T-helper 2 cell (primary cell): ENCODE measurements at places on chromosomes 13 and 19.

GRCh38 chr19:46605356-46605821, 4.3 kb downstream of the CALM3 start:
- no peak for DNase-seq

- DNase-seq = no peak
These were observed 92.4 kb upstream of the SIAH3 start for GRCh38 chr13:45943965-45944364.

GRCh38 chr13:25153736-25154135, 18.4 kb downstream of the AMER2 start:
- DNase-seq = no peak

GRCh38 chr19:28372576-28373247, 840.2 kb downstream of the UQCRFS1 start:
- no peak for DNase-seq

- DNase-seq = no peak
These were observed 618.4 kb upstream of the SLITRK5 start for GRCh38 chr13:87052731-87053130.

- no peak for DNase-seq
These were observed 24.4 kb upstream of the GPR12 start for GRCh38 chr13:26784704-26785639.

- no peak for DNase-seq
These were observed 418.9 kb upstream of the ARGLU1 start for GRCh38 chr13:106986687-106987426.

DNA sequence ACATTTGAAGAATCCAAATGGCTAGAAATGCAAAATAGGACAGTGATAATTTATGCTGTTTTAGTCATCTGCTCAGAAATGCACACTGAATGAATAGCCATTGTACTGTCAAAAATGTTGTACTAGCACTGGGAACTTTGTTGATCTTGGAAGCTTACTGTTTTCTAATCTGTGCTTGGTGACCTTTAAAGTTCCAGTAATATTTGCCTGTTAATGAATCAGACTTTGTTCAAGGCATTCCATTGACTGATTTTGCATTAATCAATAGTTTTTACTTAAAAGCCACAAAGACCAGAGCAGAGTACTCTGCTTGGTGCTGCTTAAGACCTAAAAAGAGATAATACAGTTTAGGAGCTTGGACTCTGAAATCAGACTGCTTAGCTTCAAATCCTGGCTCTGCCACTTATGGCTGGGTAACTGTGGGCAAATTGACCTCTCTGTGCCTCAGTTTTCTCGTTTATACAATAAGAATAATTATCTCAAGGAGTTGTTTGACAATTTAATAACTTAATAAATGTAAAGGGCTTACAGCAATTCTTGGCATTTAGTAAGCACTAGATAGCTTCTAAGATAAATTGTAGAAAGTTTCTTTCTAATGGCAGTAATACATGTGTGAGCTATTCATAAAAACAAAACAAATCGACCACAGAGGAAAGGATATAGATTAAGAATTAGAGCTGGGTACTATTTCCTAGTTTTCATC, 4.6 kb upstream of the SLAIN1 start:
- DNase-seq = no peak

GRCh38 chr19:8504919-8505318, 2.5 kb upstream of the PRAM1 start:
- DNase-seq = no peak

DNA sequence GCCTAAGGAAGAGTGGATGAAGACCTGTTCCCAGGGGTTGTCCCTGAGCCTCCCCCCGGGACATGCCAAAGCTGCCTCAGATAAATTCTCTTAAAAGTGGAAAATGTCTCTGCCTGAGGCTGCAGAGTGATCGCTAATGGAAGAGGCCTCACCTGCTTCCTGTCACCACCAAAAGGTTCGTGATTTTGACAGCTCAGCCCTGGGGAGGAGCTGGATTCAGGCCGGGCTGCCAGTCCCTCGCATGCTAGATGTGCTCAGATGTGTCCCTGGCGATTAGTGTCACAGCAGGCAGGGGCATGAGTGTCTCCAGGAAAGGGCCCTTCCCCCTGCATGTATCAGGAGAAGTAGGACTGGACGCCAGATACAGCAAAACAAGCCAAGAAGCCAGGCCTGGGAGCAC, 626.5 kb downstream of the UQCRFS1 start:
- no peak for DNase-seq

DNA sequence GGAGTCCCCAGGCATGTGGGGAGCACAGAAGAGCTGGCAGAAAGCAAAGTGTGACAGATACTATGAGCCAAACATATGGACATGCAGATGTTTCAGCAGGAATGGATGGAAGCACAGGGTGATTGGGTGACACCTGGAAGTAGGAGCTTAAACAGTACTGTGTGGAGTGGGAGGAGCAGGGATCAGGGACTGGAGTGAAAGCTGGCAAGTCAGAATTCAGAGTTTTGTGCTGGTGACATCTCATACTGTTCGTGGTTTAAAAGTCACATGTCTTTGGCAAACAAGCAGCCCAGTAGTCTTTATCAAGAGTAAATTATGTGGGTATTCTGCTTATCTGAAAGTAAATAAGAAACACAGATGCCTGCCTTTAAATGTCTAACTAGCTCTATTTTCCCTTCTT, 408.2 kb downstream of the COG6 start:
- no peak for DNase-seq

DNA sequence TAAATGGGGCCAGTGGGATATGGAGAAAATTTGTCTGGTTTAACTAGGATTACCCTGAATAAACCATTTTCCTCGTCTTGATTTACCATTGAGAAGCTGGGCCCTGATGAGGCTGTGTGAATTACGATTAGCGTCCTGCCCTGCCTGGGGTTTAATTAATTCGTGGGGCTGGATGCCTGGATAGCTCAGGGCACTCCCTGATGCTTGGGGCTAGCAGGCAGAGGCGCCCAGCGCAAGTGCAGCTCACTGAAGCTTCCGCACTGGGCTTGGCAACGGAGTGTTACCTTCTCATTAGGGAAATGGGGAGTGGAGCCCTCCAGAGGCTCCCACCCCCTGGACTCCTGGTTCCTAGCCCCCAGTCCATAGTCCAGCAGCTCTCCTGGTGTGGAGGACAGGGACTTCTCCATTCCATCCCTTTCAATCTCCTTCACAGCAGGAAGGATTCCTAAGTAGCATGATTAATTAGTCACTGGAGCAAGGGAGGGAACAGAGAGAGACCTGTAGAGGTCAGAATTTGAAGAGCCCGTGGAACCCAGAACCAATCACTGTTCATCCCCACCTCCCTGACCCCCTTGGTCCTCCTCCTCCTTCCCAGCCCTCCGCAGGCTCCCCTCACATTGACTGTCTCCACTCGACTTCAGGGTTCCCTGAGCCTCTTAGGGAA, 107.2 kb downstream of the UQCRFS1 start:
- no peak for DNase-seq

GRCh38 chr13:102707467-102707866, 12.6 kb upstream of the METTL21C start:
- no peak for DNase-seq

DNA sequence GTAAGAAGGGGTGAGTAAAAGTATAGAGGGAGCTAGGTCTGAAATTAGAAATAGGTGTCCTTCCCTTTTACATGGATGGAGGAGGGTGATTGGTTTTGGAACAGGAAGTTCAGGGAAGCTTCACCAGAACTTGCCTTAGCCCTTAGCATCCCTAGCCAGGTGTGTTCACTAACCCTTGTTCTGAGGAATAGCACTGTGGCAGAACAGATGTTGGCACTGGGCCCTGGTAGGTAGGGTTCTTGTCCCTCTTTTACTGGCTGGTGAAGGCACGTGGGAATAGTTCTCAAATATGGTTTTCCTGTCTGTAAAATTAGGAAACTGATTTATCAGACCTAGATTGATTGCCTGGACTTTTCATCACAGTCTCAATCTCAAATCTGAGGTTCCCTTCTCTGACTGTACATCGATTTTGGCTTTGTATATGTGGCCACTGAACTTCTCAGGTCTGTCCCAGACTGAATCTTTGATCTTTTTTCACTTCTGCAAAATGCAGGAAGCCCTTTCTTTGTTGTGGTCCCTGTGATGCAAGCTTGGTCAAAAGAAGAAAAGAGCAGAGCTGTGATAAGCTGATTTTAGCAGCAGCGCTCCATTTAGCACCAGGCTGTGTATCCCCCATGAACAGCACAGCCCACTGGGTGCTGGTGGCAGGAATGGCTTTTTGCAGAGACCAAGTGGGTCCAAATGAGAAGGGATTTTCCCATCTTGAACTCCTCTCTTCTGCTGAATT, 86.2 kb upstream of the HTR2A start:
- no peak for DNase-seq

- DNase-seq = no peak
These were observed 86.2 kb upstream of the FRY start for GRCh38 chr13:31945202-31945961.

GRCh38 chr13:35498231-35498630, 21.7 kb upstream of the MAB21L1 start:
- DNase-seq = no peak

GRCh38 chr19:489418-490196, 6.7 kb upstream of the MADCAM1 start:
- no peak for DNase-seq

GRCh38 chr19:8148410-8149260, 757 bp downstream of the FBN3 start:
- DNase-seq = no peak

GRCh38 chr13:39450176-39450575, 152.8 kb downstream of the LHFPL6 start:
- no peak for DNase-seq

DNA sequence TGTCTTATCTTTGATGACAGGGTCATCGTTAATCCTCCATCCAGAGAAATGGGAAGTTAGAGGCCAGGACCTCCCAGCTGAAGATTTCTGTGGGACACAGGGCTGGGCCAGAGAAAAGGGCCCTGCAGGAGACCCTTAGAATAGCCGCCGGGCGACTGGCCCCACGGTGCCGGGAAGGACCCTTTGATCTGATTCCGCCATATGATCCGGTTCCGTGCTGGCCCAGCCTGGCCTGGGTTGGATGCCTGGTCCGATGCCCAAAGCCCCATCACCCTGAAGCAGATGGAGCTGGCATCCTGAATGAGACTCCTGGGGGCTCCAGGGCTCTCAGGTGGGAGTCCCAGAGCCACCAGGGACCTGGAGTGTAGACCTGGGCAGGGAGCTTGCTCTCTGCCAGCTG, 6.0 kb upstream of the STK11 start:
- DNase-seq = no peak

DNA sequence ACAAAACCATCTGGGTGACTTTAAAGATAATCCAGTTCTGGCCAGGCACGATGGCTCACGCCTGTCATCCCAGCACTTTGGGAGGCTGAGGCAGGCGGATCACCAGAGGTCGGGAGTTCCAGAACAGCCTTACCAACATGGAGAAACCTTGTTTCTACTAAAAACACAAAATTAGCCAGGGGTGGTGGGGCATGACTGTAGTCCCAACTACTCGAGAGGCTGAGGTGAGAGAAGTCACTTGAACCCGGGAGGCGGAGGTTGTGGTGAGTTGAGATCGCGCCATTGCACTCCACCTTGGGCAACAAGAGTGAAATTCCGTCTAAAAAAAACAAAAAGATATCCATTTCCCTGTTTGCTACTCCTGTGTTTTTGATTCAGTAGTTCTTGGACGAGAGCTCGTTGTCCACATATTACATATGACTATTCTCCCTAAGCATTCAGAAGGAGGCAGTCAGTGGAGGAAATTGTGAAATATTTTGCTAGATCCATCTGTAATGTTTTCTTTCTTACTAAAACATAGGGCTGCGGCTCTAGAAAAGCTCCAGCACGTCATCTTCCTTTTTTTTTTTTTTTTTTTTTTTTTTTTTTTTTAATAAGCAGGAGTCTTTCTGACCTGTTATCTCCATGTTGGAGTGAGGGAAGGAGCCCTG, 33.6 kb downstream of the ZNF701 start:
- no peak for DNase-seq

- no peak for DNase-seq
These were observed 29.2 kb downstream of the ONECUT3 start for GRCh38 chr19:1782521-1782920.

- DNase-seq = no peak
These were observed 11.8 kb downstream of the POU2F2 start for GRCh38 chr19:42120276-42120980.

DNA sequence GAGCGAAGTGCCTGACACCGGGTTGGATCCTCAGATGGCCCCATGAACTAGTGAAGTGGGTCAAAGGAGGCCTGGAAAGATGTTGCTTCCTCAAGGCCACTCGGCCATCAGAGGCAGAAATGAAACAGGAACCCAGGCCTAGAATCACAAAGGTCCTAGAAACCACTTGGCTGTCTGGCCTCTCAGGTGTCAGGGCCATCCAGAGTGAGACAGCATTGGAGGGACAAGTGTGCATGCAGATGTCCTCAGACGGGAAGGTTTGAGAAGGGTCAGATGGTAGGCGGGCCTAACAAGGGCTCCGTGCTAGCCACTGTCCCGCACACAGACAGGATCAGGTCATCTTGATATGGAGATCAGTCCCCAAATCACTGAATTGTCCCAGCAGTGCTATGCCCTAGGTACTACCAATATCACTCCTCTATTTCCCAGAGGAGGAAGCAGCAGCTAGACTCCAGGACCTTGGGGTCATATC, 14.3 kb downstream of the CCDC97 start:
- no peak for DNase-seq

GRCh38 chr13:111503905-111504695, 183.7 kb downstream of the TEX29 start:
- DNase-seq = no peak

DNA sequence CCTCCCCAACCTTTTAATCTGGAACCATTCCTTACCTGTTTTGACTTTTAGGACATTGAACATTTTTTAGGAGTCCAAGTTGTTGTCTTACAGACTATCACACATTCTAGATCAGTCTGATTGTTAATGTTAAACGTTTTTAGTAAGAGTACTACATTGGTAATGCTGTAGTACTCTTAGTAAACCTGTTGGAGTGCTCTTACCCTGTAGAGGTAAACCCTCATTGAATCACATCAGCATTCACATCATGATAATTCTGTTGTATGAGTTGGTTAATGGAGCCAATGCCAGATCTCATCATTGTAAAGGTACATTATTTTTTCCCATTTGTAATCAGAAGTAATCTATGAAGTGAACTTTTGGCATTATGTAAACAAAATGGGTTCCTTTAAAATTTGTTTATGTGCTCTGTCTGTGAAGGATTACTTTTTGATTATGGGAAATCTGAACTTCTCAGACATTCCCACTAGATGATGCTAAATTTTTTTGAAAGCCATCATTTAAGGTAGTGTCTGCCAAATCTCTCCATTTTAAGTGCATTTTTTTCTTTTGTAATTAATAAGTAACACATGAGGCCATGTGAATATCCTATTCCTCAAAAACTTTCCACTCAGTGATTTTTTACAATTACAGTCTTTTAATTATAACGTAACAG, 55.2 kb downstream of the VWA8 start:
- DNase-seq = no peak

DNA sequence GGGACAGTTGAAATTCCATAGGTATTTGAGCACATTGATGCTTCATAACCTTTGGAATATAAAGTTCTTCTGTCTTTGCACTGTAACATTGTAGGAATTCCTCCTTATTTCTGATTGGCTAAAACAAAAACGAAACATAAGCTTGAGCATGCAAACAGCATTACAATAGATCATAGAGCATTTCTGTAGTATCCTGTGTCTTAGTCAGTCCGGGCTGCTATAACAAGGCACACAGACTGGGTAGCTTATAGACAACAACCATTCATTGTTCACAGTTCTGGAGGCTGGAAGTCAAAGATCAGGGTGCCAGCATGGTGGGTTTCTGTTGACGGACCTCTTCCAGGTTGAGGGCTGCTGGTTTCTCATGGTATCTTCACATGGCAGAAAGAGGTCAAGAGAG, 188.7 kb upstream of the SOX21 start:
- DNase-seq = no peak
